Putamen (tissue), 1 donor: ENCODE measurements at places on chromosomes 5 and 9.

- no peak for DNase-seq
These were observed 39.4 kb downstream of the SCAI start for GRCh38 chr9:125103770-125104460.

DNA sequence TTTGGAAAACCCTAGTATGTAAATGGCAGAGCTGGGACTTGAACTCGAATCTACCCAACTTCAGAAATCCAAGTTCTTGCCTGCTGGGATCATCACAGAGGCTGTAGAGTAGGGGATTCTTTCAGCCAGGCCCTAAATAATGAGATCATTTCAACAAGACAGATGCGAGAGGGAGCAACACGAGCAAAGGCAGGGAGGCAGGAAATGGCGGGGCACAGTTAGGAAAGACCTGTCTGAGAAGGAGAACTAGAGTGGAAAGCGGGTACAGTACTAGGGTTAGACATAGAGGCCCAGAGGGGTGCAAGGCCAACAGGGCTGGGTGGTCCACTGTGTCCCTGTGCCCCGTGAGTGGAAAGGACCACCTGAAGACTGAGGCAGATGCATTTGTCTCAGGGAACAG is 46.1 kb downstream of the MVB12B start:
- no peak for DNase-seq

DNA sequence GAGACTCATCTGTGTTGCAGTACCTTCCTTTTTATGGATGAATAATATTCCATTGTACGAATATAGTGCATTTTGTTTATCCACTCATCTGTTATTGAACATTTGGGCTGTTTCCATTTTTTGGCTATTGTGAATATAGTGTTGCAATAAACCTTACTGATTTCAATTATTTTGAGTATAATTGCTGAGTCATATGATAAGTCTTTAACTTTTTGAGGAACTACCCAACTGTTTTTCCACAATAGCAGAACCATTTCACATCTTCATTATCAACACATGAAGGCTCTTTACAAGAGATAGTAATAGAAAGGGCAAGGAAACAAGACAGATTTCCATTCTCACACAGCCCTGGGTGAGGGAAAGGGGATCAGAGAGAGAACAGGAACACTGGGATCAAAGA is 329.2 kb downstream of the RAB3C start:
- no peak for DNase-seq

GRCh38 chr9:77495834-77496671 is 152.1 kb downstream of the GNA14 start:
- no peak for DNase-seq

GRCh38 chr9:105447386-105447813 is 434 bp upstream of the FSD1L start:
- DNase-seq = no peak

- no peak for DNase-seq
These were observed 93.9 kb upstream of the NEK6 start for GRCh38 chr9:124163760-124164255.

- DNase-seq = no peak
These were observed 24.0 kb upstream of the KLF4 start for GRCh38 chr9:107513464-107514100.

- DNase-seq = no peak
These were observed 683 bp downstream of the CLPTM1L start for GRCh38 chr5:1343931-1344901.

GRCh38 chr5:176473335-176474006 is 25.3 kb downstream of the FAF2 start:
- DNase-seq = no peak

GRCh38 chr9:134607971-134608370 is 33.6 kb upstream of the COL5A1 start:
- no peak for DNase-seq

GRCh38 chr9:94864196-94864595 is 137.7 kb downstream of the AOPEP start:
- DNase-seq = no peak

DNA sequence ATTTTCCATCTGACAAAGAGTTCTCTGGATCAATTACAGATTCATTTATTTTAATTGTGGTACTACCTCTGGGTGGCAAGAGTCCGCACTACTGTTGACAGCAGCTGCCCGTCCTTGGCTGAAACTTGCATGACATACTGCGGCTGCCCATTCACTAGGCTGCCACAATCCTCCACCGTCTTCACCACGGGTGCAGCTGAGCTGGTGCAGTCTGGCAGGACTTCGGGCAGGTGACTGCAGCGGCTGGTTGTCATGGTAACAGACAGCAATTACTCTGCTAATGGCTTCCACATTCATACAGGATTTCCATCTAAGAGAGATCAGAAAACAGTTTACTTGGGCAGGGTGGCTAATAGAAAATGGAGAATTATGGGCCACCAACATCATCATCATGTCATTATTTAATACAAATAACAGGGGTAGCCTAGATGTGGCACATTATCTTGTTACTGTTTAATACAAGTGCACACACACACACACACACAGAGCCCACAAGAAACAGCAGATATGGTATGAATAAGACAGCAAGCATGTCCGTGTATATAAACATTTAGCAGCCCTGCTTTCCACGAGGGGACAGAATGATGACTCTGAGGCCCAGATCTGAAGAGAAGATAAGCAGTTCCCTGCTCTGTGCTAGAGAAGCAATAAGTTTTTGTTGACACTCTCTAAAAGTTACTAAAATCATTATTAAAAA is 112.3 kb downstream of the MARCHF3 start:
- no peak for DNase-seq

- DNase-seq = no peak
These were observed 632 bp downstream of the UBAP1 start for GRCh38 chr9:34179213-34180136.

DNA sequence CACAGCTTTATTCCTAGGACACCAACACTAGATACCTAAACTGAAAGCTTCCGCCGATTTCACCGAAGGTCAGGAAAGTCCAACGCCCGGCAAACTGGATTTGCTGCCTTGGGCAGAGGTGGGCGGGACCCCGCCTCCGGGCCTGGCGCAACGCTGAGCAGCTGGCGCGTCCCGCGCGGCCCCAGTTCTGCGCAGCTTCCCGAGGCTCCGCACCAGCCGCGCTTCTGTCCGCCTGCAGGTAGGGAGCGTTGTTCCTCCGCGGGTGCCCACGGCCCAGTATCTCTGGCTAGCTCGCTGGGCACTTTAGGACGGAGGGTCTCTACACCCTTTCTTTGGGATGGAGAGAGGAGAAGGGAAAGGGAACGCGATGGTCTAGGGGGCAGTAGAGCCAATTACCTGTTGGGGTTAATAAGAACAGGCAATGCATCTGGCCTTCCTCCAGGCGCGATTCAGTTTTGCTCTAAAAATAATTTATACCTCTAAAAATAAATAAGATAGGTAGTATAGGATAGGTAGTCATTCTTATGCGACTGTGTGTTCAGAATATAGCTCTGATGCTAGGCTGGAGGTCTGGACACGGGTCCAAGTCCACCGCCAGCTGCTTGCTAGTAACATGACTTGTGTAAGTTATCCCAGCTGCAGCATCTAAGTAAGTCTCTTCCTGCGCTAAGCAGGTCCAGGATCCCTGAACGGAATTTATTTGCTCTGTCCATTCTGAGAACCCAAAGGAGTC is at the start of gene CD274:
Gene CD274, plus strand, starts transcription at position 184 of the 733 bp plus-strand sequence. CDS start 5,572 bp downstream, outside the sequence.
- peak; percentile 72 for DNase-seq

DNA sequence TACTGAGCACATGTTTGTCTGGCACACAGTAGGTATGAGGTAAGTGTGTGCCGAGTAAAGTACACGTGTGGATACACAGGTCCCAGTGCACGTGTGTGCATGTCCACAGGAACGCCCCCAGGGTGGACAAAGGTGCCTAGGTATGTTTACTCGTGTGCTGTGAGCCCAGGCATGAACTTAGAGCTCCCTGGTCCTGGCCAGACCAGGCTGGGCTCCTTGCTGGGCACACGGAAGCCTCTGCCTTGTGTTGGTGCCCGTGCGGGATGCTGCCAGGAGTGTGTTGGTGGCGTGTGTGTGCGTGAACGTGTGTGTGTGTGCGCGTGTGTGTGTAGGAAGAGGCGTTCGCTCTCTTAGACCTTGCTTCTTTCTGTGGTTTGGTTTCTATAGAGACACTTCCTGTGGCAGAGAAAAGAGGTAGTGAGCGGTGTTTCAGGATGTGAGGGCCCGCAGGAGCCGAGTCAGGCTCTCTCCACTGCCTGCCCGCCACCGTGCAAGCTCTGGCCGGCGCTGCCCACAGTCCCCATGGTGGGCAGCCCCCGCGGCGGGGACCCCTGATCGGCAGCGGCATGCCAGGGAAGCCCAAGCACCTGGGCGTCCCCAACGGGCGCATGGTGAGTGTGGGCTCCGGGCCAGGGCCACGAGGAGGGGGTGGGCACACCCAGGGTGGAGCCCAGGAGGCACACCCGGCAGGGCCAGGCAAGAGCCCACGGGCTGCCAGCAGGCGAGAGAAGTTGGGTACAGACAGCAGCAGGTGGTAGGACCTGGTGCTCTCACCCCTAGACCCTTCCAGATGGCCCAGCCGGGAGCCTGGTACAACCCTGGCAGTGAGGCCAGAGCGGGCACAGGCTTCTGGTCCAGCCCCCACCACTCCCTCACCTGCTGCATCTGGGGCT is at the start of gene RGS14:
Gene RGS14, plus strand, starts transcription at position 466 of the 893 bp plus-strand sequence. Its CDS starts 101 bp downstream, at position 567.
- no peak for DNase-seq

GRCh38 chr9:94065535-94065961 is 18.7 kb upstream of the PTPDC1 start:
- peak; percentile 83 for DNase-seq

GRCh38 chr5:180602481-180603075 is 11.3 kb upstream of the SCGB3A1 start:
- DNase-seq = no peak

DNA sequence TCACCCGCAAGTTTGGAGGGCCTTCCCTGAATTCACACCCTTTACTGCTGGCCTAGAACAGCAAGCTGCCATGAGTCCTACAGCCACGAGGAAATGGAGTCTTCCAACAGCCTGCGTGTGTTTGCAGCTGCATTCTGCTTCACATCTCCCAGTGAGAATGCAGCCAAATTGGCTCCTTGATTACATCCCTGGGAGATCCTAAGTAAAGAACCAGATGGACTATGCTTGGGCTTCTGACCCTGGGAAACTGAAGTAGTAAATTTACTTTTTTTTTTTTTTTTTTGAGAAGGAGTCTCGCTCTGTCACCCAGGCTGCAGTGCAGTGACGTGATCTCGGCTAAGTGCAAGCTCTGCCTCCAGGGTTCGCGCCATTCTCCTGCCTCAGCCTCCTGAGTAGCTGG is 617.0 kb upstream of the CDH18 start:
- no peak for DNase-seq
